ENCODE measurements at places on chromosomes 11 and 22.

DNA sequence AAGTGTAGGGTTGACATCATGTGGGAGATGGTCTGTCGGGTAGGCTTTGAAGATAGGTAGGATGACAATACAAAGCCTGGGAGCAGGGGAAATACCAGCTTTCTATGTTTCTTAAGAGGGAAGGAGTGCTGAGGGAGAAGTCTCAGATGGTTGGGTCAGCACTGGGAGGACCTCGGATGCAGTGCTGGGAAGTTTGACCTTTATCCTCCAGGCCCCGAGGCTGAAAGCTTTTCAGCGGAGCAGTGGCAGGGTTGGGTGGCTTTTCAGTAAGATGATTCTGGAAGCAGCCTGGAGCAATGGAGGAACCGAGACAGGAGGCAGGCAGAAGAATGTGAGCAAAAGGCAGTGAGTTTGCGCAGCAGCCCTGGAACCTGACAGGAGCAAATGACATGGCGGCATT is 43.5 kb upstream of the MYO18B start:
- no peak for DNase-seq

DNA sequence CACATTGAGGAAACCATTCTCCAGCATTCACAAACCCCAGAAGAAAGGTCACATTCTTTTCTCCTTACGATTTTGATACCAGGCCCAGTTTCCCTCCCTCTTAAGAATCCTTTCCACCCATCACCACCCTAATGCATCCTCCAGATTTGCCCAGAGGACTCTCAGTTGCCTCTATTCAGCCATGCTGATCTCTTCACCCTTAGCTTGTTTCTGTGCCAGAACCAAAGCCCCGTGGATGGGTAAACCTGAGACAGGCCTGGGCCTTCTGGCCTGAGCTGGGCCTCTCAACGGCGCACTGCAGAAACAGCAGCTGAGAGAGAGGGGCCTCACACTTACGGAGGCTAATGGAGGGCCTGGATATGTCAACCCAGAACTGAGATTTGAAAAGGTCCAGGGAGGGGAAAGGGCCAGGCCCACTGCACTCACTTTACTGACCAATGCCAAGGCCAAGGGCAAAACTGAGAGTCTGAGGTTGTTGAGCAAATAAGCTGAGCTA is 32.2 kb upstream of the OAF start:
- DNase-seq: no peak

DNA sequence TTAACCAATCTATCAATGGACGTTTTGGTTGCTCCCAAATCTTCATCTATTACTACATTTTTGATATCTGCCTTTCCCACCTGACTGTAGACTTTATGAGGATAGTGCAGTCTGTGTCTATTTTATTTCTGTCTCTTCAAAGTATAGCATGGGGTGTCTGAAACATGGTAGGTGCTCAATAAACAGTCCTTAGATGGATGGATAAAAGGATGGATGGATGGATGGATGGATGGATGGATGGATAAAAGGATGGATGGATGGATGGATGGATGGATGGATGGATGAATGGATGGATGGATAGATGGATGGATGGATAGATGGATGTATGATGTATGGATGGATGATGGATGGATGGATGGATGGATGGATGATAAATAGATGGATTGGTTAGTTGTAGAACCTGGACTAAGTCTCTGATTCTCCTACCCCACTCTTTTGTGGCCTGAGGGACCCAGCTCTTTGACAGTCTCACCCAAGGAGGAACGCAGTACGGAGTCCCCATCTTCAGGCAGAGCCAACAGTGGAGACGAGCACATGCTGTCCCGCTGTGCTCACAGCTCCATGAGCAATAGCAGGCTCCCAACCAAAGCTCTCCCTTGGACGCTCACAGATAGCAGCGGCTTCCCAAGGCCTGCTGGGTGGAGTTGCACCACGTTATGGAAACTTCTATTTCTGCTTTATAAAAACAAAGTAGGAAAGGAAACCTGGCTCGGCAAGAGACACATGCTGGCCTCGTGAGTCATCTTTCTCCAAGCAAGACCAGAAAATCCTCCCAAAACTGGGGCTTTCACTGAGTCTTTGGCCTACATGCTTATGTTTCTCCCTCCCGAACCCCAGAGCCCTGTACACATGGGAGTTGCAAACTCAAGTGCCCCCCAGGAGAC is 448.0 kb downstream of the MIAT start:
- DNase-seq: no peak

DNA sequence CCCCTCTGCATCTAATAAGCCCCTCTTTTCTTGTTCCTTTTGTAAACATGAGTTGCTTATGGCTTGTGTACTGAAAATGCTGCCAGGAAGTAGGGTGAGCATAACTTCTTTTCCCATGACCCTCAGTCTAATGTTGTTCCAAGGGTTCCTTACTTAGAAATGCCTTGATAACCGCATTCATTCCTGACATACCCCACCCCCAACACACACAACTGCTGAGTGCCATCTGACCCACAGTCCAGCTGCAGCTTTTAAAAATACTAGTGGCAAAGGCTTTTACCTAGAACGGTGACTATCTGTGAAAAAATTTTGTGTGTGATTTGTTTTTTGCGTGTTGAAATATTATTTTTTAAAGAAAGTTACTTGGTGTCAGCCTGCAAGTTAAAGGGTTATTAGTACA is 52.6 kb downstream of the ARHGAP42 start:
- no peak for DNase-seq

DNA sequence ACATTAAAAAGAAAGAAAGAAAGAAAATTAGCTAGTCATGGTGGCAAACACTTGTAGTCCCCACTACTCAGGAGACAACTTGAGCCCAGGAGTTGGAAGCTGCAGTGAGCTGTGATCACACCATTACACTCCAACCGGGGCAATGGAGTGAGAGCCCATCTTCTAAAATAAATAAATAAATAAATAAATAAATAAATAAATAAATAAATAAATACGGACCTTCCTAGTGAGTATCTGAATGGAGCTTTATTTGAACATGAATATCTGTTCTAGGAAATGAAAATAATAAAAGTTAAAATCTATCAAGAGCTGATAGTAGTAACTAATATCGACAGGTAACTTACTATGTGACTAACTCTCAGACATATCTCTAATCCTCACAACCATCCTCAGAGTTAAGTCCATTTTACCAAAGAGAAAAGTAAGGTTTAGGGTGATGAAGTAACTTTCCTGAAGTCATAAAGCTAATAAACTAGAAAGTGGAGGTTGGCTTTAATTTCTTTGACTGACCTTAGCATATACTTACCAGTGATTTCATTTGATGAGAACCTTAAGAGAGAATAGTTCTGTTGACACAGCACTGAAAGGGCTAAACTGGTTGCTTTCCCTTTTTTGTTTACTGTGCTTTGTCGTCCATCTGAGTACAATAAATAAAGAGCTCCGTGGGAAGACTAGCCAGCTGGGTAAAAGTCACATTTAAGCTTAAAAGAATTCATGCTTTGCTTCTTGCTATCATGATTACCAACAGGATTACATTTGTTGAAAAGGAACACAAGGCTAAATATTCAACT is 22.4 kb downstream of the ENTHD1 start:
- DNase-seq: no peak

GRCh38 chr11:28535677-28536076 is 427.5 kb downstream of the METTL15 start:
- DNase-seq: no peak

DNA sequence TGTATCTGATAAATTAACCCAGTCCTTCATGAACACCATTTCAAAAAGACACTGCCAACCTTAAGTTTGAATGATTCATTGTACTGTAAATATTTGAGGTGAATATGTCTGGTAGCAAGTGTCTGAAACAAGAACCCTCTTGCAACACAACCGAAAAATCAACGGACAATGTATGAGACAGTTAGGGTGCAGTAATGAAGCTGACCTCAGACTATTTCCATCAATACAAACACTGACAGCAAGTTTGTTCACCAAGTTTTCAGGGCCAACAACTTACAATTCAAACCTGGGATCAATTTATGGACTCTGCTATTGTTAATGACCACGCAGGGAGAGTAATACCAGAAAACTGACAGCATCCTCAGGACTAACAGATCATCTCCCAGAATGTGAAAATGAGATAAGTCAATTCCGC is 126.3 kb downstream of the CADM1 start:
- DNase-seq: no peak
